ENCODE measurements at places on chromosomes 4 and X.

DNA sequence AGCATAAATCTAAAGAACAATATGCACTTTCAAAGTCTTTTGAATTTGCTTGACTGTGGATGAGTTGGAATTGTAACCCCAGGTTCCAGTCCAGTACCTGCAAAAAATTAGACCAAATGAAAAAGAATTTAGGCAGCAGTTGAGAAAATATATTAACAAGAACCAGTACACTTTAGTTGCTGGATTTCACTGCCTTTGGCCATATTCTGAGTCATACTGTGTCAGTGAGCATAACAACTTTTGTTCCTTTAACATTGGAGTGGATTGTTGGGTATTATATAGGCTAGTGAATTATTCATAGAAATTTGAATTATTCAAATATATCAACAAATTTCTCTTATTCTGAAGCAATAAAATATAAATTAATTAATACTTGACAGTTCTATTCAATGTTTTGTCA lies 101.5 kb upstream of the SMAD1 start:
- DNase-seq = no peak

DNA sequence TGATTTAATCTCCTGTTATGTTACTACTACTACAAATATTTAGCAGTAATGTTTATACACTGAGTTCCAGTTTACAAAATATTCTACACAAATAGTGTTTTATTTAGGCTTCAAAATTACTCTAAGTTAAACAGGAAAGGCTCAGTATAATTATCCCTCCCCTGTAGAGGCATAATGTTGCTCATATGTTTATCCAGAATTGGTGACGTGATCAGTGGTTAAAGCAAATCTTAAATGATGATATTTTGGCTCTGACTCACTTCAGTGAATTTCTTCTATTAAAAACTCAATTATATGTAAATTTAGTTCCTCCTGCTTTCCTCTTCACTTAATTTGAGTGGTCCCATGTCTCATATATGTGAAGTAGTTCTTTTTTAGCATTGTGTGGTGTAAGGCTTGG lies 438.5 kb downstream of the ADGRL3 start:
- no peak for DNase-seq

GRCh38 chrX:71612256-71612655 lies 6.1 kb downstream of the CXCR3 start:
- DNase-seq = no peak

DNA sequence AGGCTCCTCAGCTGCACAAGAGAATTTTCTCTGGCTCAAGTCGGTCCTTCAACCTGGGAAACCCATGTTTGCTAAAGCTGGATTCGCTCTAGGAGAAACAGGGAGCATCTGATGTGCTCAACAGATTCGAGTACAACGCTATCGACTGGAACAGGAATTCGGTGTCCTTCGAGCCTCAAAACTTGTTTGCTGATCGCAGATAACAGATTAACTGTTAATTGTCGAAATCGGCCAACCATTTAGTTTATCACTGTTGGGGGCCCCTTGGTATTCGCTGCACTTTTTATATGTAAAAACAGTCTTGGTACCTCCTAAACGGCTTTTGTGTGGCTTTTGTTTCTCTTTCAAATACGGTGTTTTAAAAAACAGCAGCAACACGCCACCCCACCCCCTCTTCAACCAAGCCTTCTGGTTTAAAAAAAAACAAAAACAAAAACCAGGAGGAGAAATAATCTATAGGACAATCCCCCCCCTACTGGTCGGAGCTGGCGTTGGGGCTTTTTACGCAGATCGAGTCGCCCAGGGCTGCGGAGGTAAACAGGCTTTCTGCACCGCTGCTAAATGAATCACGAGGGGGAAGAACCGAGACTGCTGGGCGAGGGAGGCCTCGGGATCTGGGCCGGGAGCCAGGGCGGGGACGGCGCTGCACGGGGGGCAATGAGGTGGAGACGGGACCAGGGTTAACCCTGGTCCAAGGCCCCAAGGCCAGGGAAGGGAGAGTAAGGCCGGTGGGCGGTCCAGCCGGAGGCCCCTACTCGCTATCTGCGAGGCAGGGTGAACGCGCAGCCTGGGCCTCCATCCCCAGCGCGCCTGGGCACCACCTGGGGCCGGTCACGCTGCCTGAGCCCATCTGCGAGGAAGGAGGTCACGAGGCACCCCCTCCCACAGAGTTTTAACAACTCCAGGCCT lies 71.7 kb upstream of the BCOR start:
- DNase-seq = peak; percentile 88

- DNase-seq = no peak
Measured at GRCh38 chr4:58962424-58962823, 1852.2 kb upstream of the IGFBP7 start.

DNA sequence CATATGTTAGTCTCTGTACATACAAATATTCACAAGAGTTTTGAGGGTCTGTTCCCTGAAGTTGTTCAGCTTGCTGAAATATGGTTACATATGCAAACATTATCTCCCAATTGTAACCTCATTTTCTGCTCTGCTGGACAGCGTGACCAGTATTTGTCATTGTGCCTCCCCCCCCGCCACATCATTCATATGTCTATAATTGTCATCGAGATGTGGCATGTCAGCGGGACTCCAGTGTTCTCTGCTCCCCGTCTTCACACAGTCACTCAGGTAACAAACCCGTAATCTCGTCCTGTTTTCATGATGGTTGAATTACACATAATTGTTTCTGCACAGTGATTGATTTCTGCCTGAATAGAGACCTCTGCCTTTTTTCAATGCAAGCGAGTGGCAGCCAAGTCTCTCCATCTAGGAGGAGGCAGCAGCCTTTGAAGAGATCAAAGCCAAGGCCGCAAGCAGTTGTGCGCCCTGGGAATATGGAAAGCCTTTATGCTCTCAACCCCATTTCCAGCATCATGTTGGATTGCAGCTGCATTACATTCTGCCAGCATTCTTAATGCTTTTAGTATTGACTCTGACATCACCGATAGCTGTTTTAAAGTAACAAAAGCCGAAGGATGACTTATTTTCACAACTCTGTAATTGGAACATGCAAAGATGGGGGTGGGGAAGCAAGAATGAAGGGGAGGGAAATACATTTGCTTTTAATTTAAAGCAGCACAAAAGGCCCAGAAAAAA lies 27.4 kb downstream of the LEF1 start:
- DNase-seq = no peak

- DNase-seq = no peak
Measured at GRCh38 chr4:79678472-79679202, 270.6 kb upstream of the GK2 start.

DNA sequence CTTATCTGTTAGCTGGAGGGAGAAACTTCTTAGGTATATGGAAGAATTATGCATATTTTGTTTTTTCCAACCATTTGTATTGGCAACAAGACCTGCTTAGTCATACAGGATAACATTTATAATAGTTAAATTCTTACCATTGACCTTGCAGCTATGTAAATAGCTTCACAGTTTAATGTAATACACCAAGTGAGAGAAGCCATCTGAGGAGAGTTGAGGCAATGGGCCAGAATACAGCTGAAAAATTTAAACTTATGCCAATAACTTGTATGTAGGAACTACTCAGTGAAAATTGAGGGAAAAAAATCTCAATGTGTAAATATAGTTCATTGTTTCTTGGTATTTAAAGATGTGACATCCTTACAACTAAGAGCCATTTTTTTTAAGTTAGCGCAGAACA lies 273.5 kb downstream of the DACH2 start:
- DNase-seq = no peak

- DNase-seq = no peak
Measured at GRCh38 chr4:141410839-141411238, 190.1 kb downstream of the ZNF330 start.

- peak; percentile 19 for DNase-seq
Measured at GRCh38 chr4:177441061-177441802, 1.0 kb downstream of the AGA start.

GRCh38 chr4:122212880-122213279 lies 60.7 kb downstream of the BLTP1 start:
- no peak for DNase-seq

DNA sequence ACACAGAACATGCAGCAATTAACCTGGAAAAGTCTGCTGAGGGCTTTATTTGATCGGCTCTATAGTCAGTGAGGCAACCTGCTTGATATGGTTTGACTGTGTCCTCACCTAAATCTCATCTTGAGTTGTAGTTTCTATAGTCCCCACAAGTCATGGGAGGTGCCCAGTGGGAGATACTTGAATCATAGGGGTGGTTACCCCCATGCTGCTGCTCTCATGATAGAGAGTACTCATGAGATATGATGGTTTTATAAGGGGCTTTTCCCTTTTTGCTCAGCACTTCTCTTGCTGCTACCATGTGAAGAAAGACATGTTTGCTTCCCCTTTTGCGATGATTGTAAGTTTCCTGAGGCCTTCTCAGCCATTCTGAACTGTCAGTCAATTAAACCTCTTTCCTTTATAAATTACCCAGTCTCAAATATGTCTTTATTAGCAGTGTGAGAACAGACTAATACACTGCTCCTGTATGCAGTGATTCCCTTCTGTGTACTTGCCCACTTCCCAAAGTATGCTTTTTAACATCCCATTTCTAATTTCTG lies 78.2 kb downstream of the NPFFR2 start:
- DNase-seq = no peak

DNA sequence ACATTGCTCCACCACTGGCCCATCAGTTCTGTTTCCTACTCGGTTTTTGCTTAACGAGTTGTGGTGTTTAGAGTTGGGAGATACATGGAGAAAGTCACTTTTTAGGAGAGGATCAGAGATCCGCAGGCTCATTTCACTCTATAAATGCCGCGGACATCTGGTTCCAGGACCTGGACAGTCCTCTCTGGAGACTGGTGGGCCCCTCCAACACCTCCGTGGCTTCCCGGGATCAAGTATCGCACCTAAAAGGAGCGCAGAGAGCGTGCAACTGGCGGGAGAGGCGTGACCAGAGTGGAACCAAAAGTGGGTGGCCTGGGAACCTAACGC lies 9.9 kb upstream of the CLTRN start:
- DNase-seq = no peak

- DNase-seq = no peak
Measured at GRCh38 chr4:70914000-70914399, 11.8 kb downstream of the MOB1B start.

DNA sequence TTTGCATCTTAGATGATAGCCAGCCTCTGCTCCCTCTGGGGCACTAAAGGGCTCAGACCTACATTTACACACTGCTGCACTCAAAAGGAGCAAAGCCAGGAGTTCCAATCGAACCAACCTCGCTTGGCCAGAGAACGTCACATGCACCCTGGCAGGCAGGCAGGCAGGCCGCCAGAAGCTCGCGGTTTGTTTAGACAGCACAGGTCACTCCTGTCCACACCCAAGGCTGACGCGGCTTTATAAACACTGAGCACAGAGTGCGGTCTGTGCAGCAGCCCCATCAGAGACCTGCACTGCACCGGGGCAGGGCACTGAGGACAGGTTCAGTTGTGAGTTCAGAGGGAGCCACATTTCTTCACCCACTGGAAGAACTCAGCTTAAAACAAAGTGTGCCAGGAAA lies 143.9 kb downstream of the BCOR start:
- no peak for DNase-seq

DNA sequence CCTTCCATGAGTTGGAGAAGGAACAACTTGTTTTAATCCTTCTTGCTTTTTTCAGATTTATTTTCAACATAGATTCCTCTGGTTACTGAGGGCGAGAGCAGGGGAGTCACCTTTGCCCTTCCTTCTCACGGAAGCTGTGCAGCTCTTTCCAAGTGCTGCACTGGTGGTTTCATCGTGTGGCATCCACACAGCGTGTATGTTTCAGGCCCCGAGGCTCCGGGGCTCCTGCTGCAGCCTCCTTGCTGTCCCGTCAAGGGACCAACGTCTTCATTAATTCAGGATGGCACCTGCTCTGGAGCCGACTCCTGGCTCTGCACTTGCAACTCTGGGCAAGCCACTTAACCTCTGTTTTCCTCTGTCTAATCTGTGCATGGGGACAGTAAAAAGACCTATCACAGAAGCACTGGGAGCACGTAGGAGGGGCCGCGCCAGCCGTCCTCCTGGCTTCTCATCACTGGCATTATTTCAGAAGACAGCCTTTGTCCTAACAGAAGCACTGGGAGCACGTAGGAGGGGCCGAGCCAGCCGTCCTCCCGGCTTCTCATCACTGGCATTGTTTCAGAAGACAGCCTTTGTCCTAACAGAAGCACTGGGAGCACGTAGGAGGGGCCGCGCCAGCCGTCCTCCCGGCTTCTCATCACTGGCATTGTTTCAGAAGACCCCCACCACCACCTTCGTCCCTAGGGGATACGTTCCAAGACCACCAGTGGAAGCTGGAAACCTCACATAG lies 117.8 kb upstream of the NKX1-1 start:
- no peak for DNase-seq

GRCh38 chr4:174420316-174420715 lies 102.0 kb downstream of the HPGD start:
- no peak for DNase-seq

DNA sequence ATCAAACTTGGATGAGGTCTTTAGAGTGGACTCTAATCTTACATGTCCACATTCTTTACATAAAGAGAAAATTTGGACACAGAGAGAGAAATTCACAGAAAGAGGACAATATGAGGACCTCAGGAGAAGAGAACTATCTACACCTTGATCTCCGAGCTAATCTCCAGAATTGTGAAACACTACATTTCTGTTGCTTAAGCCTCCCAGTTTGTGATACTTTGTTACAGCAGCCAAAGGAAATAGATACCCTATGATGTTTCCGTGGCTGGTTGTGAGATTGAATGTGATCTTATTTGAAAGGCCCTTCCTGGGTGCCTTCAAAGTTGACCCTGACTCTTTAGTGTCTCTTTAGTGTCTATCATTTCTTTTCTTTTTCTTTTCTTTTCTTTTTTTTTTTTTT lies 326.1 kb upstream of the CLNK start:
- no peak for DNase-seq

GRCh38 chr4:121726642-121727268 lies 30.0 kb upstream of the ANXA5 start:
- DNase-seq = peak; percentile 70

DNA sequence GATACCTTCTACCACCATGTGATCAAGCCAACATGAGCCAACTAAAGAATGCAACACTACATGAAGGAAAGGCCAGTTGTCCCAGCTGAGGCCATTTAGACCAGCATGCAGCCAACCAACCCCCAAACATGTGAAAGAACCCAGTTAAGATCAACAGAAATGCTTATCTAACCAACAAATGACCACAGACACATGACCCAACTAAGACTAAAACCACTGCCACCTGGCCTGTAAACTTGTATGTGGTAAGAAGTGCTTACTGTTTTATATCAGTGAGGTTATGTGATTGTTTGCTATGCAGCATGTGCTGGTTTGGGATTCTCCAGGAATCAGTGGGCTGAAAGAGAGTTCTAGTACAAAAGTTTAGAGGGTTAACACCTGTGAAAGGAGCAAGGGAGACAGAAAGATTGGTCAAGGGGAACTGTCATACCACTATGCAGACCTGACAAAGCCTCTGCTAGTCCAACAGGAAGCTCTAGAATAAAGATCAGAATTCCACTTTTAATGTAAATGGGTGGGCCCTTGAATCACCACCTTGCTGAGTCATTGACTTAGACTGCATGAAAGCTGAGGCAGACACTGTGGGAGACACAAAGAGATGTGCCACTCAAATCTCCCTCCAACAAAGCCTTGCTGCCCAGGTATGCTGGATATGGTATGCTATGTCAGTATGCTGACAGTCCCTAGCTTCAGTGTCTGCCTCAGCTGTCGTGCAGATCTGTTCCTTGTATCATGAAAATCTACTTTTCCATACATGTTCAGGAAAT lies 6.1 kb upstream of the SH3D19 start:
- DNase-seq = no peak
